Stimulated activated CD4-positive, alpha-beta T cell treated with anti-CD3 and anti-CD28 coated beads, Interleukin-1b, Interleukin-23, amount 100 ng/mL, for 1 hour (primary cell): ENCODE measurements at places on chromosomes 6 and 20.

DNA sequence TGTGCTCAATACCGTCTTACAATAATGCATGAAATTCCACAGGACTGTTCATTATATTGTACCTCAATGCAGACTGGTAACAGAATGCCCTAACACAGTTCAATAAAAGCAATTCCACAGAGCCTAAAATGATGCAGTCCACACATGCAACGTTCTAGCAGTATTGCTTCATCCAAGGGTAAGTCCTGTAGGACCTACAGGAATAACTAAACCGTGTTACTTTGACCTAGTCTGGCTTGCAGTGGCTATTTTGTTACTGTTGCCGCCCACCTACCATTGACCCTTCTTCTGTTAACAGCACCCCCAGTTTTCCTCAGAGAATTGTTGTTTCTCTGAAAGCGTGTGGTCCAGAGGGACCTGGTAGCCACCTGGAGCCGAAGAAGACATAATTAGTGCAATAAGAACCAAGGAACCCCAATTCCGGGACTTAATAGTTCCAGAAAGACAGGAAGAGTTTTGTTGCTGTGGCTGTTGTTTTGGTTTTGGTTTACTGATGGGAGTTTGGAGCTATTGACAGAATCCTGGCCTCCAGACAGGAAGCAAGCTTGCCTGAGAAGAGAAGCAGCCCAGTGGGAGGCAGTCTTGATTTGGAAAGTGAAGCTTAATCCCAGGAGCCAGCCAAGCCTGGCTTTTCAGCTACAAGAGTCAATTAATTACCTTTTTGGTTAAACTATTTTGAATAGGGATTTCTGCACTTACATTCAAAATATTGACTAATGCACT, 91.3 kb downstream of the FRK start:
- DNase-seq, result no peak

- DNase-seq, result no peak
These were observed 367.4 kb downstream of the CD109 start for GRCh38 chr6:74063391-74063790.

GRCh38 chr6:154715446-154715845, 17.8 kb upstream of the SCAF8 start:
- DNase-seq, result no peak

DNA sequence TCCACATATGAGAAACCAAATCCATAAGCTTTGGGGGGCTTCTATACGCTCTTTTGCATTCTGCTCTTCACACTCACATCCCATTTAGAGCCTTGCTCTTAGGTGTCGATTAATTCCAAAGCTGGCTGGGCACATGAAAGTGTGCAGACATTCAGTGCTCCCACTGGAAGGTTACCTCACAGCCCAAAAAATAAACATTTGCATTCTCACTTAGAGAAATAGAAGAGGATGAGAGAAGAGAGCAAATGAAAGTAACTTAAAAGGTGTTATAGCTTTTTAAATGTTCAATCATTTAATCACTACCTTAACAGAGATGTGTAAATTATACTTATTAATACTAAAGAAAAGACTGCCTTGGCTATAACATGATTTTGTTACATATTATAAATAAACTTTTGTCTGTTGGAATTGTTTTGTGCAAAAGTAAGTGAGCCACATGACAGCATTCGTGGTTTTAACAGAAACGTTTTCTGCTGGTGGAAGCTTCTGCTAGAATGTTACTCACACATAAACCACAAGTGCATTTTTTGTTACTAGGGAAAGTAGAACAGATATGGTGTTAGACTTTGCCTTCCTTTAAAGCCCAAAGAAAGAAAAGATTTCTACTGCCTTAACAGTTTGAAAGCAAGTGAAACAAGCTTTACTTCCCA, 116.7 kb downstream of the SIM1 start:
- no peak for DNase-seq

- DNase-seq, result no peak
These were observed 9.7 kb upstream of the MRPS10 start for GRCh38 chr6:42227173-42227850.

GRCh38 chr6:163588220-163588919, 173.9 kb downstream of the QKI start:
- no peak for DNase-seq

- DNase-seq, result no peak
These were observed 47.3 kb downstream of the STAU1 start for GRCh38 chr20:49140834-49141233.

GRCh38 chr6:118565311-118565960, 17.3 kb downstream of the PLN start:
- DNase-seq, result no peak

DNA sequence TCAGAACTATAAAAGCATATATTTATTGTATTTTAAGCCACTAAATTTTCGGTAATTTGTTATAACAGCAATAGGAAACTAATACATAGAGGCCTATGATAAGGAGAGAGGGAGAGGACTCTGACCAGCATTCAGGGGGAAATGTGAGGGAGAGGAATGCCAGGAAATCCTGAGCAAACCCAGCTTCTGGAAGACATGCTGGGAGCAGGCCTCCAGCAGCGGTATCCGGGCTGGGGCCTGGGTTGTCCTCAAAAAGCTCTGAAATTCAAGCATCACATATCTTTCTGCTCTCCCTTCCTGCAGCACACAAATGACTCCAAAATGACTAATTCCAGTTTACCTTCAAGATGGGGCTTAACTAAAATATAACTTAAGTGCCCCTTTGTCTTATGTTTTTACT, 33.4 kb upstream of the RIMS1 start:
- DNase-seq, result no peak

GRCh38 chr20:33444797-33445560, 1.4 kb upstream of the SNTA1 start:
- no peak for DNase-seq

DNA sequence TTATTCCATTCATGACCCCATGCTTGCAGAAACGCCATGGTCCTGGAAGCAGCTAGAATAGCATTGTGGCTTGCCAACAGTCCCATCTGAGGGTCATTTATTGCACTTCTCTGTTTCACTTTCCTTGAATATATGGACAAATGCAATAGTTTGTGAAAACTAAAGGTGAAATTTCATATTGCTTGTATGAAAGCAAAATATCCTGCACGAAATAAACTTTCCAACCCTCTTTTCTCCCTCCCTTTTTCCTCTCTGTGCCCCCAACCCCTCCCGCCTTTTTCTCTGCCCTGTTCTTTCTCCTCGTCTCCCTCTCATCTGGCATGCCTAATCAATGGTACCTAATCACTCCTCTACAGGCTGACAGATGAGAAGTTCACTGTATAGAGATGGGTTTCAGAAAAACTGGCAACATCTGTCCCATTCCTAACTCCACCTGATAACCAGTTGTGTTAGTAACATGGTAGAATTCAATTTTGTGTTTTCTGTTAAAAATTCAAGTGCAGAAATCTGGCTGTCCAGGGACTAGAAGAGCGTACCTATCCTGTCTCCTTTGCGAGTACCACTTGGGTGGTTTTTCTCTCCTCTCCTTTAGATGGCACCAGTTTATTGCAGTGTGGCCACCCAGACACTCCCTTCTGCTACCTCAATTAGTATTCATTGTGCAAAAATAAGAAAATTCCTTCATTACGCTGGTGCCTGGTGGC, 198.6 kb downstream of the FOXA2 start:
- no peak for DNase-seq

GRCh38 chr20:3364323-3365013, 43.0 kb downstream of the DNAAF9 start:
- no peak for DNase-seq

DNA sequence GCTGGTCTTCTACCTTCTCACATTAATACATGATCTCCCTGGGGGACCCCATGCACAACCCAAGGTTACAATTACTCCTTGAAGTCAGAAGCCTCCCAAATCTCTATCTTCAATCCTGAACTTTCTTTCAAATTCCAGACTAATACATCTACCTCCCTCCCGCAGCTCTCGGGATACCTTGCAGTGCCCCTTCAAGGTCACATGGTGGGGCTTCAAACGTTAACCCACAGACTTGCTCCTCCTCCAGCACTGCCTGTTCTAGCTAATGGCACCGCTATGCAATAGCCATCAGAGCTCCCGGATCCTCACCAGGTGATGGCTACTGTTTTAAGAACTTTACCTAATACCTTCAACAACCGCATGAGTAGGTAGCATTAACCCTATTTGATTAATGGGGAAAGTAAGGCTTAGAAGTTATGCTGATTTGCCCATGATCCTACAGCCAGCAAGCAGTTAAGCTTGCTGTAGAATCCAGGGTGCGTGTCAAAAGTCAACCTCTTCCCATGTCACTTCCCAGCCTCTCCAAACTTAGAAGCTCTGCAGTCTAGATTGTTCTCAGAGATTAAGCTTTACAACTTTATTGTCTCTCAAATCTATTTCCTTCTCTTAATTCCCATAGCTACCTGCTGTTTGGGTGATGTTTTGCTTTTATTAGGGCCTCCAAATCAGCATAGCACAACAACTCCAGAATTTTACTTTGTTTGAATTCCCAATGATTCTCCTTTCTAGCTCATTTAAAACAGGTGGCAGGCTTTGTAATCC, 44.7 kb downstream of the PLAGL1 start:
- no peak for DNase-seq

DNA sequence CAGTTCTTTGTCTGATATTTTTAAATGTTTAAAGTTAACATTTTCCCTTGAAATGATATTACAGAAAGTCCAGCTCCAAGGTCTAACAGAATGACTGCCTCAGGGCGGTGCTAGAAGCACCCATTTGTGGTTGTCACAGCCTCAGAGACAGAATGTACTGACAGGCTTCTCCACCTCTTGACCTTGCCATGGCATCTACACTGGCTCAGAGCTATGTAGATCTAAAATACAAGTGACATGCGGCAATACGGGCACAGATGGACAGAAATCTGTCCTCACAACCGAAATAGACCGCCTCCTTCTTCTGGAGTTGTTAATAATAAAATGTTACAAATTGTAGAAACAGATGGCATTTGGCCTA, 167.2 kb upstream of the THEMIS start:
- no peak for DNase-seq

DNA sequence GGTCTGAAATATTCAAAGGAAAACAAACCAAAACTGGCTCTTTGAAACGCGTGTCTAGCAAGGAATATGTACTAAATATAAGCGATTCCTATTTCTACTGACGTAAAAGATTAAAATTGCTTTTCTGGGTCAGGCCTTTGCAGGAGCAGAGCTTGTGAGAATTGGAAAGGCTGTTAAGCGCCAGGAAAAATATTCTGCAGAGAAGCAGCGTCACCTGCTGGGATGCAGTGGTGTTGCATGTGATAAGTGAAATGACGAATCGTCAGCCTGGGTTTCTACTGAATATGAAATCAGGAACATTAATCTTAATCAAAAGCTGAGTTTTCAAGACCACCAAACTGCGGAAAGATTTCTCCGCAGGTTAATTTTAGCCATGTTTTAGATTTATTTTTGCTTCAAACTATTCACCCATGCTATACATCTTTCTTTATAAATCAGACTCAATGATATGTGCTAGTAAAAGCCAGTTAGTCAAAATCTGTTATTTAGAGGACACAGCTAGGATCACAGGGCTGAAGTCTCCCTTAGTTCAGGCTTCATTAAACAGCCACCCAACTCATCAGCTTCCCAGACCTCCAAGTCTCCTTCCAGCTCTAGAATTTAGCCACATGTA, 67.4 kb downstream of the ALDH8A1 start:
- no peak for DNase-seq

DNA sequence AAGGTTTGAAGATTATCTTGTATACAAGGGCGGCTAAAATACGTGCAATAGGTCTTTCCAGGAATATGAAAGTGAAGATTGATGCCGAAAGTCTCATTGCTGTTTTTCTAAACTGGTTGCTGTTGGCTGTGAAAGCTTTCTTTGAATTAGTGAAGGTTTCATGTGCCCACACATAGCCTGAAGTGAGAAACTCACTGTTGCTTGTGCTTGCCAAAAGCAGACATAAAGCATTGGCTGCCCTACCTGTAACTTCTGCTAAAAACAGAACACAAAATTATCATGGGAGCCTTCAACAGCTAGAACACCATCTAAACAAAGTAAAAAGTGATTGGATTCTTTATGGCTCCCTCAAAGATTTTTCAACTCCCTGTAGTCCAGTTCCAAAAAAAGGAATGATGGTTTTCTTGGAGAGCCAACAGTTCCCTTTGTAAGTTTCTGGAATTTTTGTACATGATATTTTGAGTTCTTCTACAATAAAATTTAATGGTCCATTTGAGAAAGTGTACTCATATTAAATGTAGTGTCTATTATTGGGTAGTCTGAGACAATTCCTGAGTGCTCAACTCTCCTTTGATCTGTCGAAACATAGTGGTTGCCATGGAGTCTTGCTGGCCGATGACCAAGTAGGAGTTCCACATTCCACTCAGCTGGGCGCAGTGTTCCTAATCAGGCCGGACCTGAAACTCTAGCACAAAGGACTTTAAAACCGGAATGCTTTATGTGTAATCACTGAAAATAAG, 68.5 kb downstream of the PLEKHG1 start:
- no peak for DNase-seq

GRCh38 chr20:9454791-9455190, 59.6 kb upstream of the LAMP5 start:
- DNase-seq, result no peak

DNA sequence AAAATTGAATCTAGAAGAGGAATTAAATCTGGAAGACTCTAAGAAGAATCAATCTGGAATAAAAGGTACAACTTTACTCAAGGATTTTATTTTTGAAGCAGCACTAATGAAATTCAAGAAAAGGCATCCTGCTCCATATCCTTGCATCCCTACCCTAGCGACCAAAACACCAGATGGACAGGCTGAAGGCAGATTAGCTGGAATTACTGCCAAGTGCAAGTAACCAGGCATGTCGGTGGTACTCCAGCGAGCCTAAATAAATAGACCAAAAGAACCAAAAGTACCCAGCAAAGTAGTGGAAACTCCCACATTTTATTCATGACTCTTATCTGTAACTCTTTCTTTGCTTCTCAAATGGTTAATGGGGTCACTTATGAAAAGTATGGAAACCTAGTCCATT, 21.0 kb downstream of the OPRM1 start:
- DNase-seq, result no peak

DNA sequence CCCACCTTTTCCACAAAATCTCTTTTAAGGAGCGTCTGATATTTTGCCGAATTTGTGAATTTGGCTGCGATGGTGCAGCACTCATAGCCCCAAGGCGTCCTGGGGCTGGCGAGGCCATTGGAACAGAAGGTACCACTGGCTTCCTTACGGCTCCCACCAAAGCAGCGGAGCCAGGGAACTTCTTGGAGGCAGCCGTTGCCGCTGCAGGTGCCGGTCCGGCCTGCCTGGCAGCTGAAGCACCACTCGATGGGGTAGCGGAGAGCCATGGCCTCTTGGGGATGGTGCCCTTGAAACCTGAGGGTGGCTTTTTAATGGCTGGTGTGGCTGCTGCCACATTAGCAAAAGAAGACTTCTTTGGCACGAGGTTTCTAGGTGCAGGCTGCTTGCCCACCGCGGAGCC, 29.8 kb downstream of the DIDO1 start:
- DNase-seq, result no peak

GRCh38 chr6:140437619-140438345, 1063.3 kb upstream of the CITED2 start:
- no peak for DNase-seq

DNA sequence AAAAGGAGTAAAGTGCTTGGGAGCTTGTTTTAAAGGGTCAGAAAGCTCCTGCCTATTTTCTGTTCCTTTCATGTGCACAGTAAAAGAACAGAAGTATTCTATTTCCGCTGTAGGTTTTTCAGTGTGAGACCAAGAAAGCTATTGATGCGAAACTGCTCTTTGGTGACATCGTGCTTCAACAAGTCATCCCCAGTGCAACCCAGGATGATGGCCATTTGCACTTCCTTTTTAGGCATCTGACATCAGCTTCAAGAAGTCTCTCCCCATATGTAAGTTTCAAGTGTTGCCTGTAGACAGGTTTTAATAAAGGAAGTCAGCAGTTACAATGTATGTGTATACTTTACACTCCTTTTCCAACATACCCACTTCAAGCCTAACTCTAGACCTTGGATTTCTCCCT, 131.6 kb downstream of the RFX6 start:
- no peak for DNase-seq
